Aorta (tissue), 5 donors: ENCODE measurements at places on chromosomes 7 and 10. TPM values are rescaled to one million over a fixed set of nuclear protein-coding genes. Genes with fewer than 3 reads are reported as not detected.

DNA sequence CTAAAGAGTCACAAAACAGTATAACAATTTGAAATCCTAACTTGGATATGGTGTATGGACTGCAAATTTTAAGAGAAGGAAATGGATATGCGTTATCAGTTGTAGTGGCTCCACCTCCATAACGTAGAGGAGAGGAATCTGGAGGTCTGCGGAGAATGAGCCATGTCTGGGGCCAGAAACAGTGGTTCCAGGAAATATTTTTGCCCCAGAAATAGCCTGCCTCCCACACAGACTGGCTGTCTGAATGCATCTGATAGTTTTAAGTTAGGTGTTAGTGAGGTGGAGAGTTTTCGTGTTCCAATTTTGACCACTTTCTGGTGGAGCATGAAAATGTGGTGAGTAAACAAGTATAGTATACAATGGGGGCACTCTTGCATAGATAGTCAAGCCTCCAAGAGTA, 1.6 kb downstream of the PHTF2 start:
- no peaks in the 10 kb centered on the region for H3K4me1 ChIP-seq
- H3K36me3 ChIP-seq = no peaks in the 10 kb centered on the region
- peak overlapping the region; percentile 9 for H3K4me3 ChIP-seq
- H3K27ac ChIP-seq = no peak overlapping the region
- DNase-seq = no peak

DNA sequence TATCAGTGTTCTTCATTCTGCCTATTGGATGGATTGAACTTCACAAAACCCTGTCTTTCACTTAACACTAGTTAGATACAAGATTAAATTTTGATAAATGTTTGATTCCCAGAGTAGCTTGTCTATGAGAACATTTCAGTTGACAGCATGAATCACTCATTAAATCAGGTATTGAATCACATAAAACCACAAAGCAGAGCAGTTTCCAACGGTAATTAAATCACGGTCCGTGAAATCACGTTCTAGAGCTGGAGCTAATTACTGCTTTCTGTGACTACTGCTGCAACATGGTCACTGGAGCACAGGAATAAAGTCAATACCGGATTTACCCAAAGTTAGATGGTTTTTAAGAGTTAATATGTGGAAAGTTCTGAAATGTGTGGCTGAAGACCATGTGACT, 257.8 kb upstream of the PCDH15 start:
- H3K4me1 ChIP-seq = no peaks in the 10 kb centered on the region
- H3K27me3 ChIP-seq = no peaks in the 10 kb centered on the region
- no peak for DNase-seq
- H3K27ac ChIP-seq = no peak overlapping the region
- no peak overlapping the region for H3K4me3 ChIP-seq

The DRGX gene
- not detected for total RNA-seq

The CADPS2 gene
- total RNA-seq = 23.8 TPM

The XRCC2 gene
- 0.19 TPM for total RNA-seq

The AKR1C8 gene
- total RNA-seq = 0.30 TPM
